Activated T-cell treated with anti-CD3 and anti-CD28 coated beads for 4 hours (primary cell): ENCODE measurements at places on chromosomes 5 and 9.
A peak's percentile ranks its signal among the peaks of the same experiment; 100 is the strongest.

- DNase-seq = peak; percentile 57
Measured at GRCh38 chr5:150411245-150411979, 1.3 kb downstream of the CD74 start.

DNA sequence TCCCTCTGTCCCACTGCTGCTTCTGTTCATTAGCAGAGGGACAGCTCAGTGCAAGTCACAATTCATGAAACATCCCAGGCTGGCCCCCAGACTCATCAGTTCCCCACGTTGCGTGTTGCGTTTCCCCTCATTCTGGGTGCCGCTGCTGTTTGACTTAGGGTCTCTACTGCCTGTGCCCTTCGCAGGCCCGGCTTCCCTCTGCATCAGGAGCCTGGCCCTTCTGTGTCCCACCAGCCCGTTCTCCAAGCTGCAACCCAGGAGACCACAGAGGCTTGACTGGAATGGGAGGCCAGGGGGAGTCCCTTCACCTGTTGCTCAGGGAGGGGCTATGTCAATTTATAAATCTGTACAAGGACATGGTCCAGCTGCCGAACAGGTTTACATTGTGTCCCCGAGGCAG, 53.9 kb upstream of the SUSD3 start:
- no peak for DNase-seq

DNA sequence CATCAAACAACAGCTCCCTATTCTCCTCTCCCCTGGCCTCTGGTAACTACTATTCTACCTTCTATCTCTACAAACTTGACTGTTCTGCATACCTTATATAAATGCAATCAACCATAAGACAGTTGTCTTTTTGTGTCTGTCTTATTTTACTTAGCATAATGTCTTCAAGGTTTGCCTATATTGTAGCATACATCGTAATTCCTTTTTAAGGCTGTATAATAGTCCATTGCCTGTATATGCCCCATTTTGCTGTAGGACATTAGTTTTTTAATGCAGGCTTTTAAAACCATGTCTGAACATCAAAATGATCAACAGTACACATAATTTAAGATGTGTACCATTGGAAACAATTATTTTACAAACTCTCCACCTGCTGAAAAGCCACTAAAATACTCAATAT, 12.4 kb downstream of the ANKH start:
- no peak for DNase-seq

- DNase-seq = no peak
Measured at GRCh38 chr9:93865245-93865644, 89.9 kb downstream of the BARX1 start.
